ENCODE measurements at places on chromosomes 6 and 20.

DNA sequence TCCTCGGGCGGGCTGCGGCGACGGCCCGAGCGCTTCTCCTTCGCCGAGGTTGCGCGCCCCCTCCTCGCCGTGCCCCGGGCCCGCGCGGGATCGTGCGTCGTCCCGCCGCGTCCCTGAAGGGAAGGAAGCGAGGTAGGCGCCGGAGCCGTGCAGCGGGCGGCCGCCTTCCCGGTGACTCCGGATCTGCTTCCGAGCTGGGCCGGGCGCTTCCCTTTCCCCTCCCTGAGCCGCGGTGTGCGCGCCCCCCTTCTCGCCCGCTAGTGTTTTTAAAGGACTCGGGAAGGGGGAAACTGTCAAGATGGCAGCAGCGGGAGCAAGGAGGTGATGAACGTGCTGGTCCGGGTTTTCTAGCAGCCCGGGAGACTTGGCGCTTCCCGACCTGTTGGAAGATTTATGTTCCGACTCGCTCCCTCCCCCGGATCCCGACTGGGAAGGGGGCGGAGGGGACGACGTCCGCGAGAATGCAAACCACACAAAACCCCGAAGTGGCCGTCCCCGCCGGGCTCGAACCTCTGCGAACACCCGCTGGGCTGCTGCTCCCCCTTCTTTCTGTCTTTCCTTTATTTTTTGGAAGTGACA, 744 bp upstream of the FOXO3 start:
- no peak for DNase-seq

DNA sequence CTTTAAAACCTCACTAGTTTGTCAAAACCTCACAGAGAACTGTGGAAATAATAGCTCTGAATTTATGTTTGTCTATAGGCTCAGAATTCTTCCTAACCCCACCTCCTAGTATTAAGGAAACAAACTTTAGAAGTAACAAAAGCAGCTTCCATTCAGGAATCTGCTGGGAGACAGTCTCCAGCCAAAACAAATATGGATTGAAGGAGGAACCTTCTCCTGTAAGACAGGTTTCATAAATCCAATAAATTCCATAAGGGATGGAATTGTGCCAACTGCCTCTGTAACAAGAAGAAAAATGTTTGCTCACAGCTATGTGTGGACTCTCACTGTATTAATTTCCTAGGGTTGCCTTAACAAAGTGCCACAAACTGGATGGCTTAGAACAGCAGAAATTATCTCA, 7.5 kb downstream of the SYCP2 start:
- no peak for DNase-seq

DNA sequence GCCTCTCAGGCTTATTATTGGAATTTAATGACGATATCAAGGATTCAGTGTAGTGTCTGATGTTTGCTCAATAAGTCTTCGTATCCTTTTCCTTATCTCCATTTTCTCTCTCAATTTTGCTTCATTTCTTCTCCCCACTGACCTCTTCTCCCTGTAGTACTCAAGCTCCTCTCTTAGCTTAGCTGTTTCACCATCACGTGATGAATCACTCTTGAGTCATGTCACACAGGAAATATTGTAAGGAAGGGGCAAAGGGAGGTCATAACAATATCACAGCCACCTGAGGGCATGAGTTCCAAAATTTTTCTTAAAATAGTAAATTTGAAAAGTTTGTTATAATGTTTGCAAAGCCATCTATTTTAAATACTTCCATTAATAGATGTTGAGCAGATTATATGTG, 392.2 kb upstream of the MARCKS start:
- no peak for DNase-seq

DNA sequence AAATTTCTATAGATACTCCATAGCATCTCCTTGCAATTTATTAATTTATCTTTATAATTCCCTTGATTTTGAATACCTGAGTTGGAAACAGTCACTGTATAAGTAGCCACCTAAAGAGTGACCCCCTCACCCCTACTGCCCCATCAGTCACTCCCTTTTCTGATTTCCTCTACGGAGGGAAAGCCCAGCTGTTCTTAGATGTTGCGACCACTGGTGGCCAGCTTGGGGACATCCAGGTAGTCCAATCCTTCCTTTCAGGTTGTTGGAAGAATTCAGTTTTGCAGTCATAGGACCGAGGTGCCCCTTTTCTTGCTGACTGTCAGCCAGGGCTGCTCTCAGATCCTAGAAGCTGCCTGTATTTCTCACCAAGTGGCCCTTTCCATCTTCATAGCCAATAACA, 87.8 kb downstream of the BMP6 start:
- DNase-seq: no peak

Data from NCI-H1436 treated with DMSO at 0.1 percent for 48 hours (cell line).